ENCODE measurements at places on chromosomes 4 and X.

- DNase-seq: no peak
Observed at GRCh38 chrX:150202641-150203247, 160.4 kb upstream of the MAMLD1 start.

DNA sequence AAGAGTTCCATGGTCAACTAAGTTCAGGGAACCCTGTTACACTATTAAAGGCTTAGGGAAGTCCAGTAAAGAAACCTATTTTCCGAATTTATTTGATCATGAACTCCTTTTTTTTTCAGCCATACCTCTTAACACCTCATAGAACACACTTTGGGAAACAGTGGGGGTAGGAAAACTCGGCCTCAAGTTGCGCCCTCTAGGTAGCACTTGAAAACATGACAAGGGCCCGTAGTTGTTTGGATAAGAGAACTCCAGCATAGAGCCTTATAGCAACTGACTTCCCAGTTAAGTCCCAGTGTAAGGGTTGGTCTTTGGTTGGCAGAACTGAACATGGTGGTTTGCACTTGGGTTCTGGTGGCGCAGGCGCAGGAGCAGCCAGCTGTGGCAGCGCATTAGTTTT, 14.4 kb downstream of the OGT start:
- no peak for DNase-seq

GRCh38 chrX:130048686-130049222, 61.5 kb downstream of the ELF4 start:
- no peak for DNase-seq

GRCh38 chrX:136192839-136193414, 45.6 kb downstream of the FHL1 start:
- DNase-seq: no peak

GRCh38 chr4:122576261-122577188, 44.3 kb downstream of the IL21 start:
- DNase-seq: no peak

DNA sequence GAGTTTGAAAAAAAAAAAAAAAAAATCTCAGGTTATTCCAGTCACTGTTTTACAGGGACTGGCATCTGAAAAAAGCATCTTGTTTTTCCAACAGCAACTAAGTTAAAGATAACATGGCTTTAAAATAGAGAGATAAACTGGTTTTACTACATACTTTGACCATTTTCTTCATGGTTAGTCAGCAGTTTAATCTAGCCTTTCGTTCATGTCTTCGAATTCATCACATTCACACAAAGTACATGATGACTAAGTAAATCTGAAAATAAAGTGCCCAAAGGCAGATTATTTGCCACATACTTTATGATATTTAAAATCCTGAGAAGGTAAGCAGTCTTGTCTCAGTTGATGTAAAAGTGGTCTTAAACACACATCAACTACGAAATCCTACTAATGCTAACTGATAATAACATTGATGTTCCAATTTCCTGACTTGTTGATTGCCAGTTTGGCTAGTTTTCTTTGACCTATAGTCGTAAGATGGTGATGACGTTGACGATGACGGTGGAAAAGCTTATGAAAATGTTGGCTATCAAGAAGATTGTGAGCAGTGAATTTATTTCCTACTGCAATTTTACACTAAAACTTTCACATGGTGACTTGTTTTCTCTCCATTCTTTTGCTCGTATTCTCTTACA, 540.5 kb upstream of the BOD1L1 start:
- no peak for DNase-seq

DNA sequence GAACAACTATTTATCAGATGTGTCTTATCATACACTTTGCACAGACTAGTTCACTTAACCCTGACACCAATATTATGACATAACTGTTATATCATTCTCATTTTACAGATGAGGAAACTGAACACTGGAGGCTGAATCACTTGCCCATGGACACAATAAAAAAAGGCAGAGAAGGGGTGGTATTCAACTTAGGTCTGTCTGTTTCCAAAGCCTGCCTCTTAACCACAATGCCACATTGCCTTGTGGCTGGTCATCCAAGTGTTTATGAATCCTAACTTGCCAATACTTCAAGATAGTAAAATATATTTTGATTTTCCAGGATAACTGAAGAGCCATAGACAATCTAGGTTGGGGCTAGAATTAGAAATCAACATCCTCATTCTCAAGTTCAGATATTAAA, 327.8 kb downstream of the NR3C2 start:
- DNase-seq: no peak

DNA sequence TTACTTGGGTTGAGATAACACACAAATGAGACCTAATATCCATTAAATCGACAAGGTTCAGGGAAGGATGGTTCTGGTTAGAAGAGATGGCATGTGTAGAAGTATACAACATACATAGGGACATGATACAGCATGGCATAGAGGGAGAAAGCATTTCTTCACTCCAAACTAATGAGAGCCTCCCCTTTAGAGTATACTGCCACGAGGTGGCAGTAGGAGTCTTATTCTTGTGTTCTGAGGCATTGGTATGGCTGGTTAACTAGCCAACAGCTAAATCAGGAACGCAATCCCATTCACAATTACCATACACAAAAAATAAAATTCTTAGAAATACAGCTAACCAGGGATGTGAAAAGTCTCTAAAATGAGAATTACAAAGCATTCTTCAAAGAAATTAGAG, 29.1 kb upstream of the TRO start:
- DNase-seq: peak; percentile 0

- DNase-seq: no peak
Observed at GRCh38 chr4:77028246-77028645, 47.5 kb downstream of the CCNI start.

DNA sequence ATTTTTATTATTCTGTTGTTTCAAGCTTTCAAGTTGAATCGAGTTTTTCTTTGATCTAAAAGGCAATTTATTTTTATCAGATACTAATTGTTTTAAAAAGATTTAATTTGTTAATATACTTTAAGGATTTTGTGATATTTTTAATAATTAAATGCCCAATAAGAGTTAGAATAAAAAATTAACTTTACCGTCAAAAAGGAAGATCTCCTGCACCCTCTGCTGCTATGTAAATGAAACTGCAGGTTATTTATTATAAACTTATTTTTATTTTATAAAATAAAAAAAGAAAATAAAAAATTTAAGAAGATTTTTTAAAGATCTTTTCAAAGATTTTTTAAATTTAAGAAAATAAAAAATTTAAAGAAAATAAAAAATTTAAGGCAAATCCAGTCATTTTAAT, 166.1 kb downstream of the CCSER1 start:
- no peak for DNase-seq

- no peak for DNase-seq
Observed at GRCh38 chr4:6121276-6121850, 79.0 kb downstream of the JAKMIP1 start.

DNA sequence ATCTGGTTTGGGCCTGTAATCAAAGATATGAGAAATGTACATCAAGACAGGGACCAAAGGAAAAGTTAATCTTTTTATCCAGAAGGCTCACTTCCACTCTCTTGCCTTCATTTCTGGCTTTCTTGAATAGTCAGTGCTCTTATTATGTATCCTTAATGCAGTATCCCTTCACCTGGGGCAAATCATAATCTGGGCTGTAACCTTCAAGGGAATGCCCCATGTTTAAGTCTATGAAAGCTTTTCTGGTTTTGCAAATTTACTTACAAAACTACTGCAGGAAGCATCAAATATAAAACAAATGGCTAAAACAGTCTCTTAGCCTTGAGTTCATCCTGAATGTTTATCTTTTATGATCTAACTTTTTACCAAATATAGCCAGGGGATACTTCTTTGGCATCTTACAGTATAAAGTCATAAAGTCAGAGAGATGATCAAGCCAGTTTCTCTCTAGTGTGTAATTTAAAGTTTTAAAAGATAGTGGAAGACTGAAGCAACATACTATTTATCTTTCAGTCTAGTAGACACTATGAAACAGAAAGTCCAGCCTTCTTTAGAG, 1214.8 kb downstream of the STIM2 start:
- DNase-seq: no peak

DNA sequence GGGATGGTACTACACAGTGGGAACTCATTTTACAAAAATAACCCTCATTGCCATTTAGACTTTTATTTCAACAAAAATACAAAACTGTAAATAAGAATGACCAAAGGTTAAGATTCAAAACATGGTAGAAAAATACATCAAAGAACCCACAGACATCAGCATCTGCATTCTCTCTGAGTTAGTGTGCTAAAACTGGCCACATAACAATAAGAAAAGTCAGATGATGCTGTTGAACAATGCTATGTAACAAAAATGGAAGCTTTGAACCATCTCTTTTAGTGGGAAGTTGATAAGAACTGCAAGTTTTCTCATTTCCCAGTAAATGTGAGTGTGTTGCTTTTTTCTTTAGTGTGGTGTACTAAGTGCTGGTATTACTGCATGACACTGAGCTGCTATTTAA, 888.4 kb upstream of the EPHA5 start:
- DNase-seq: no peak

DNA sequence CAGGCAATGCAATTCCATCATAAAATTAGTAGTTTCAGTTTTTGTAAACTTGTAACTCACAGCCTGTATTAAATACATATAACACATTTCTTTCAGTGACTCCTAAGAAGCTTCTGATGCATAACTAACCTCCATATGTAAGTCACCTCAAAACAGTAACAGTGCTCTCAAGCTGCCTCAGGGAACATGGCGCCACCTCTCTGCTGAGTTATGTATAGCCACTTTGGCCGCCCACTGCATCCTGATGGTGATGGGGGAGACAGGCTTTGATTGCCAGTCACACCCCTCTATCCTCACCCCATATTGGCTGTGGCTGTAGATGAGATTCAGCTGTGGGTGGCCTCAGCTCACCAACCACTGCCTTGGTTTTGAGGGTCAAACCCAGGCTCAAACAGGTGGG, 54.3 kb downstream of the LRBA start:
- no peak for DNase-seq

DNA sequence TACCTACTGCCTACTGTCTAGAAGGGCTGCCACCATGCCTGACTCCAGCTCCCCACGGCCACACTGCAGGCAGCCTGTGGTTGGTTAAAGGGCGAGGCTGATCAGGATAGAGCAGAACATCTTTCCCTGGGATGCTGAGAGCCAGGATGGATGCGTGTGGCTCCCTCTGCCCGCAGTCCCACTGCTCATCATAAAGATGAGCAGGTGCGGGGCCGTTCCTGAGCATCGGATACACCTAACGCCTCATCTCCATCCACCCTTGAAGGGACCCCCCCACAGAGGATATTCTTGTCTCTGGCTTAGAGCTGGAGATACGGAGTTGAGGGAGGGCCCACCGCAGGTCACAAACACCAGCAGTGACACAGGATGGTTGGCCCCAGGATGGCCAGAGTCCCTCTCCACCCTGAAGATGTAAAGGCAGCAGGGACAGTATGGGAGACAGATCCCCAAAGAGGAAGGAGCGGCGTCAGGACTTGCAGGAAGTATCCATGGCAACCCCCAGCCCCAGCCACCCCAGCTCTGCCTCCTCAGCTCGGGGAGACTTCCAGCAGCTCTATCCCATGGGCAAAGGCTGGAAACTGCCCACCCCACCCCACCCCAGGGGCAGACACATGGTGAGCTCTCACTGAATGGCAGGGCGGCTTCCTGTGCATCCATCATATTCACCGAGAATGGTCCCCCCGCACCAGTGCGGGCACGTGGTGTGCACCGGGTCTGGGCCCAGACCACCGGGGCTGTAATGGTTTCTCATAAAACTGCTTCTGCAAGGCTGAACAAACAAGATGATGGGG, 19.3 kb downstream of the PPP2R2C start:
- DNase-seq: no peak

DNA sequence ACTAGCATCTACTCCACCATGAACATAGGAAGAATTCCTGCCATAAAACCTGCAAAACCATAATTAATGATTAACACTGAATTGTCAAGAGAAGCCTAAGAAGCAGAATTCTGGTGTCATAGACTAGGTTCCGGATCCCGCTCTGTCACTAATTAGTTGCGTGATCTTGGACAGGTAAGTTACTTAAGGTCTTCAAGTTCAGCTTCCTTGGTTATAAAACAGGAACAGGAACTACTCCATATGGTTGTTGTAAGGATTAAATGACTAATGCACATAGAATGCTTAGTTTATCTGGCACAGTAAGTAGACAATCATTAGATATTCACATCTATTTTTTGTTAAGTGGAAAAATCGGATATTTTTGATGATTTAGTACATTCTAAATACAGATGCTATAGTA, 14.3 kb downstream of the G3BP2 start:
- no peak for DNase-seq

DNA sequence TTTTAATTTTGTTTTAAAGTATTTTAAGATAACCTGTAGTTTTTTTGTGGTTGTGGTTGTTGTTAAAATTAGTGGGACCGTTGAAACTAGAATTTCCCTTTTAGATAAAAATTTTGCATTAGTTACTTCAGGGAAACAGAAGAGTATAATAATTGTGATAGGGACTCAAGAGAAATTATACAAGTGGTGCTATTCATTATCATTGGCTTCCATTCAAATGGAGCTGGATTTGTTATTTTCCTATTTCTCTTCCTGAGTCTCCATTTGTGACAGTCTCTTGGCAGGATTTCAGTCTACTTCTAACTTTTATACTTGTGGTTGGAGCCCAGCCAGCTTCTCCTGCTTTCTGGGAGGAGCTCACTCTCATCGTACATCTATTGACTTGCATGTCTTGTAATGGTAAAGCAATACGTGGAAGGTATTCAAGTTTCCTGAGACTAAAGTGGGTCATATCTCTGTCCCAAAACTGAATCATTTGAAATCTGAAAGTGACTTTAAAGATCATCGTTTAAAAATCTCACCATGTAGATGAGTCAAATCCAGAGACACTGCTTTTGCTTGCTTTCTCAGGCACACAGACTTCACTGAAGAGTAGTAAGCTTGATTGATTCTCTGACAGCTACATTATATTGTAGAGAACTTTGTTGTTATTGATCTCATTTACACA, 155.8 kb downstream of the RPA4 start:
- no peak for DNase-seq

- no peak for DNase-seq
Observed at GRCh38 chrX:68238568-68238967, 194.7 kb downstream of the OPHN1 start.

- no peak for DNase-seq
Observed at GRCh38 chrX:47613082-47613481, 6.6 kb downstream of the SYN1 start.

GRCh38 chr4:4425696-4426095, 38.8 kb downstream of the NSG1 start:
- no peak for DNase-seq

GRCh38 chr4:154720618-154721267, 23.1 kb upstream of the LRAT start:
- no peak for DNase-seq

DNA sequence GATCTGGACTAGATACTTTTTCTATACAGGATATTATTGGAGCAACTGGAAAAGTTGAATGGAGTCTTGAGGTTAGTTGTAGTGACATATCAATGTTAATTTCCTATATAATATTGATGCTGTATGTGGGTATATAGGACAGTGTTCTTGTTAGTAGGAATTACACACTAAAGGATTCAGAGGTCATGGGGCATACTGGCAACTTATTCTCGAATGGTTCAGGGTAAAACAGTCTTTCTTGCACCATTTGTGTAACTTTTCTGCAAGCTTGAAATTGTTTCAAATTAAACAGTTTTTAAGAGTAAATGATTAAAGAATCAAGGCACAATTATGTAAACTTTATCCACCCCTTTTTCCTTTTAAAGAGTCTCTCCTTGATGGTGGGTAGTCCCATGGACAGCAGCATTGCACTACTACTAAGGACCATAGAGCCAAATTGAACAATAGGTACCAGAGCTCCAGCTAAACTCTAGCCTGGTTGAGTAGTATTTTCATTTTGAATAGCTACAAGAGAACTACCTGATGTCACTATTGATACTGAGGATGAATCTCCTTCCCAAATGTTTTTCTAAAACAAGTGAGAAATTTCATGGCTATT, 70.1 kb downstream of the DMP1 start:
- DNase-seq: no peak

GRCh38 chrX:1592470-1593142, 1.2 kb downstream of the AKAP17A start:
- DNase-seq: no peak

Data from stimulated activated CD4-positive, alpha-beta T cell treated with anti-CD3 and anti-CD28 coated beads, Interleukin-12 subunit alpha, Interleukin-12 subunit beta, amount 100 ng/mL, for 24 hours (primary cell).